ENCODE measurements at places on chromosomes 5 and 9.
A peak's percentile ranks its signal among the peaks of the same experiment; 100 is the strongest.

DNA sequence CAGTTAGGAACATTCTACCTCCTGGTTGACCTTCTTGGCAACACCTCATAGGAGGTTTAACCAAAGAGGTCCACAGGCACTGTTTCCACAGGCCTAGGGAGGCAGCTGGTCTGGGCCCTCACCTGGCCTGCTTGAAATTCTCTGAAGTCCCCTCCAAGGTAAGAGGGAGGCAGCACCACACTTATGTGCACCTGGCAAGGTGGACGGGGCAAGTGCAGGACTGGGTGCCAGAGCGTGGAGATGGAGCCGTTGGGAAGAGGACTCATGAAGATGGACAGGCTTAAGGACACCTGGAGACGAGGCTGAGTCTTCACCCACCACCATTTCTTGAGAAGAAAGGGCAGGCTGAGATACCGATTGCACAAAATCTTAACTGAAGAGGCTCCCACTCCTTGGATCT is 6.6 kb upstream of the BARHL1 start:
- DNase-seq, result no peak

- no peak for DNase-seq
These were observed 529 bp downstream of the UBAC1 start for GRCh38 chr9:135960411-135961276.

DNA sequence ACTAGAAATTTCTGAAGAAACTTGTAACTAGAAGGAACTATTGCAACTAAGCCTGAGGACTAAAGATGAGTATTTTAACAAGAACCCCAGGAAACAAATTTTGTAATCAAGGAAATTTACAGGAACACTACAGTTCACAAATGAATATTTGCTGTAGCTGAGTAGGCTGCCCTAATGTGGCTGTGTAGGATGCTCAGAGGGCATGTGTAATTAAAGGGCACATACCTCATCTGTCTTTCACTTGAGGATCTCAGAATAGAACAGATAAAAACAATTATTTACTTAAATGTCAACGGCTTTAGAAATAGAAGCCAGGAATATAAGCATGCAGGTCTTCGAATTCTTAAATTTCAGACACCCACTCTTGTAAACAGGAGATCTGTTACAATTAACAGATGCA is 119.8 kb downstream of the MED27 start:
- DNase-seq, result no peak

DNA sequence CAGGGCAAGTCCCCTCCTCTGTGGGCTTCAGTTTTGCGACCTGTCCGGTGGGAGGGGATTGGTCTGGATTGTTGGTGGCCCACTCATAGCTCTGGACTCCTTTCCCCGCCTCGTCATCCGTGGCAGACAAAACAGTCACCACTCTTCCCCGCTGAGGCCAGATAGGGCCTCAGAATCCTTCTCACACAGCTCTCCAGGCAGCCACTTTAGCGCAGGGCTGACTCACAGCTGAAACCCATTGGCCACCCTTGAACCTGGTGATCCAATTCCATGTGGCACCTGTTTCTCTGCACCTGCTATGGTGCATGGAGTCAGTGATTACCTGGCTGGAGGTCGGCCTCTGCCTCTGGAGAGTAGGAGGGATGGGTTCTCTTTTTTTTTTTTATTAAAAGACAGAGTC is 15.8 kb upstream of the CACFD1 start:
- no peak for DNase-seq

DNA sequence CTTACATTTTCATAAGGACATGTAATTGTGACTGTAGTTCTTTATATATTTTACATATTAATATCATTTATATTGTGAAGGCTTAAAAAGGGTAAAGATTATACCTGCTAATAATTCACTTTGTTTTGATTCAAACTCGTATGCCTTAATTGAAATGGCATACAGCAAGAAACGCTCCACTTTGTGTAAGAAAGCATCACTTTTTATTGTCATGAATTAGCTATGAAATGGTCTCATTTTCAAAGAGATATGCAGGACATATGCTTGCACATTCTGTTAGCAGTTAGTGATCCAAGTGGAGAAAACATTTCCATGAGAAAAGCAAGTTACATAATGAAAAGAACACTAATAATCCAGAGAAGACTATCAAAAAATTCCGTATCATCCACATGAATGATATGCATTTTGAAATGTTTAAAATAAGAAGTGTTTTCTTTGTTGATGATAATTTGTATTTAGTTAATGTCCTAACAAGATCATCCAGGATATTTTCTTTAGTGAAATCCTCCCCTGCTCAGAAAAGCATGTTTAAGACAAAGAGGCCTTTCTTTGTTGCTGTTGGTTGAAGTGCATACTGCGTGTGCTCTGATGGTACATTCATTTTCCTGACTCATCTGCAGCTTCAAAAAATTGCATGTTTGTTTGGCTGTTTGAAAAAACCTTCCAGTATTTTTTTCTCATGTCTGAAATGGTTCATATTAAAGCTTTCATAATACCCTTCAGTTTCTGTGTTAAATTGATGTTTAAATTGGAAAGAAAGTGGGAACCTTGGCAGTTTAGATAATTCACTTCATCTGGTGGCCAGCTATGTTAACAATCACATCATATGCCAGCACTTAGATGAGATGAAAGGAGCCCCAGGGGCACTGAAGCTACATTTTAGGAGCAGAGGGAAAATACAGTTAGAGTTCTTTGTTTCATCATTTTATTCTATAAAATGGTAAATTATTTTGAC is 242.2 kb downstream of the CSNK1G3 start:
- peak; percentile 48 for DNase-seq

GRCh38 chr9:126420643-126421564 is 94.3 kb downstream of the MVB12B start:
- no peak for DNase-seq

DNA sequence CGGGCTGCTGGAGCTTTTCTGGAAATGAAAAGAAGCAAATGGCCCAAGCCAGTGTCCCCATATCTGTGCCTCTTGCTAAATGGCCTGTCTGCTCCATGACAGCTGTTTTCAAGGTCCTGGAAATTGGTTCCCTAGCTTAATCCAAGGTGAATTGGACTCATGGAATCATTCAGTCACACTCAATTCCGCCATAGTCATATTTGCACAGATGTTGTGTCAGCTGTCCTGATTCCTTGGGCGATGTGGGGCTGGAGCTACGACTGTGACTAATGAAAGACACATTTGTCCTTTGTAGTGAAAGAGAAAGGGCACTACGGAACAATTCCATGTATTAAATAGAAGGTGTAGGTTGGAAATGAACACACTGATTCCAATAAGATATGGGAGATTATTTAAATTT is 102.9 kb upstream of the MEGF10 start:
- no peak for DNase-seq

Measured in COLO829 (cell line).